ENCODE measurements at places on chromosomes 3 and 15.

GRCh38 chr3:177981576-177981975 lies 554.7 kb upstream of the KCNMB2 start:
- DNase-seq = no peak

DNA sequence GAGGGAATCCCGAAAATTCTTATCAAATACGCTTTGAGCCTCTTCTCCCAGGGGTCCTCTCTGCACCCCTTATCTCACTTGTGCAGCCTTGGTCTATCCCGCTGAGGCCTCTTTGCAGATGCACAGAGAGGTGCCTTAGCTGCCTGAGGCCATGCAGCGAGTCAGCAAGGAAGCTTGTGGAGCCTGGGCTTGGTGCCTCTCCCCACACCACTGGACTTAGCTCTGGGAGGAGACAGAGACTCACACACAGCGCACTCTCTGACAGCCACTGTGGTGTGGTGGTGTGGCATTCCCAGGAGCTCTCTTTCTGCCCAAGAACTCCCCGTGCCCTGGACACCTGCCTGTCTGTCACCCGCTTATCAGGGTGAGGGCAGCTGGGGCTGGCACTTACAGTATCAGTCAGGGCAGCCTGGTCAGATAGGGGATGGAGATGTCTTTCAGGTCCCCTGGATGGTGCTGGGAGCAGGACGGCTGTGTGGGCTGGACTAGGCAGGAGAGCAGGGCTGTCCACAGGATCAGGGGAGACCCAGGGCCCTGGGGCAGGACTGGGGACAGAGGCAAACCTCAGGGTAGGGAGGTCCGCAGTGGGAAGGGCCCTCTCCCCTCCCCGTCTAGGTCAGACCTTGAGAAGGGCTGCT lies 10.2 kb upstream of the LINGO1 start:
- DNase-seq = no peak

- DNase-seq = no peak
These were observed 52.7 kb upstream of the LMOD3 start for GRCh38 chr3:69174871-69175737.

DNA sequence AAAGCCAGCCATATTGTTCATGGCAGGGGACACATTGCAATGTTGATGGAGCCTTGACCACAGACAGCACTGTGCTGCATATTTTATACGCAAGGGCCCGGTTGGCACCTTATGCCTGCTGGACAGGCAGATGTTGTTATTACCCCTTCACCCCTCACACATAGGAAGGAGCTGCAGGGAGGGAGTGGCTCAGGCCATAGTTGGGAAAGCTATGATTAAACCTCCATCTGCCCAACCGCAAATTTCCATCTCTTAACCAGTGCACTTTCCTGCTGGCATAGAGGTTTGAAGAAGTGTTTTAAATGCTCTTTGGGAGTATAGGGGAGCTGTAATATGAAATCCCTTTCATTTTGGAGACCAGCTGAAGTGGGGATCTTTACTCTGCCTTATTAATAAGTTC lies 224.7 kb downstream of the CACNA2D3 start:
- no peak for DNase-seq

DNA sequence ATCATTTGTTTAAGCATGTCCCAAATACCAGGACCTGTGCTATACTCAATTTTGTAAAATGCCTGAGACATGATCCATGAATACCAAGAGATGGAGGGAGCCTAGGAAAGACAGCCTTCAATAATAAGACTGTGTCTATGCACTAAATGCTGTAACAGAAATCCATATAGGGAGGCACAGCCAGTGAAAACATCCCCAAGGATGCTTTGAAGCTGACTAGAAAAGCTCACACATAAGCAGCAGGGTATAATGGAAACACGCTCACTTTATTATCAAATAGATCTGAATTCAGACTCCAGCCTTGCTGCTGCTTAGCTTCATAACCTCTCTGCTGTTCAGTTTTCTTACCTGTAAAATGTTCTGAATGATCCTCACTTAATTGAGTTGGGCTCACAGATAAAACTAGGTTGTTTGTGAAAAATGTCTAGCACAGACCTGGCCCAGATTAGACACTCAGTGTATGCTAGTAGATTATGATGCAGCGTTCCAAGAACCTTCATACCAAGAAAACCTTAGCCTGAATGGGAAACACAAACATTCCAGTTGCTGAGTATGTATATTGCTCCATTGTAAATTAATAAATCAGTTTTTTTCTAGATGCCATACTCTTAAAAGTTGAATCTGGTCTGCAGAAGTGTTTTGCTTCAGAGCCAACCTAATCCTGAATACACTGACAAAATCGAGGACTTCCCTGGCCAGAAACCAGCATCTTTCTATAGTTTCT lies 3.8 kb upstream of the LARP6 start:
- DNase-seq = no peak

Measured in putamen (tissue), 1 donor.